ENCODE measurements at places on chromosomes 2 and 18.

DNA sequence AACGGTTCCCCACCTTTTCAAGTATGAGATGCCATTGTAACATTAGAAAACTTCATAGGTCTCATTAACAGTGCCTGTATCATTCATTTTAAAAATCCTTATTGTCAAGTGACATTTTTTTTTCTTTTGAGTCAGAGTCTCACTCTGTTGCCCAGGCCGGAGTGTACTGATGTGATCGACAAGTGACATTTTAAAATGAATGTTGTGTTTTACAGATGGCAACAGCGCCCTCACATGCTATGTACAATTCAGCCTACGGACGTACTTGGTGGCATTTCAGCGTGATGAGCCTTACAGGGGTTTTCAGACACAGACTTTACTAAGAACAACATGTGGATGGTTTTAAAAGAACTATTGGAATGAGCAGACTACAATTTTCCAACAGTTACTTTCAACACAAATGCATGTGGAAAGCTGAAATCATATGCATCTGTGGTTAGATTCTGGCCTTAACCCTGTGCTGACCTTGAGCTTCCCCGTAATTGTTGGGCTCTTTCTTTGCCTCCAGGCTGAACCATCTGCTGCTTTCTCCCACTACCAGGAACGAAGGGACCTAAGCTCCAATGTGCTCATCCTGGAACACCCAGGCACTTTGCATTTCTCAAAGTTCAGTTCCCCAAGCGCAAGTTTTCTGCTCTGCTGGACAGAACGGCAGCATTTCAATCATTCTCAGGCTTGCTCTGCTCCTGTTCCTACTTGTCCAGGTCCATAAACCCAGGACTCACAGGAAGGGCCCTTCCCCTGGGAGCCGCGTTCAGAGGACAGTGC, 119.9 kb upstream of the NDUFV2 start:
- peak; percentile 18 for DNase-seq

DNA sequence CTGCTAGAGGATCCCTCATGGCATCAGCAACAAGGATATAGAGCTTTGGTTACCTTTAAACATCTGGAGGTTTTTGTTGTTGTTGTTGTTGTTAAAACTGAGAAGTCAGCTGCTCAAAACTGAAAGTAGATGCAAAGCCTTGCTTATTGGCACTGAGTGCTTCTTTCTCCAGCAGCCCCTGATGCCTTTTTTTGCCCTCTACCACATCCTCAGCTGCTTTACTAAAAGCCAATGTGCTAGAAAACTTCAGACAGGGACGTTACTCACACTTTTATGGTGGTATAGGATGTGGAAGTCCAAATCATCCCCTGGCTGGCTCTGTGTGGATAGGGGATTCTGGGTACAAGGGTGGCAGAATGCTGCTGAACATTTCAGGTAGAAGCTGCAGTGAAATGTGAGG, 78.3 kb upstream of the CHST9 start:
- no peak for DNase-seq

DNA sequence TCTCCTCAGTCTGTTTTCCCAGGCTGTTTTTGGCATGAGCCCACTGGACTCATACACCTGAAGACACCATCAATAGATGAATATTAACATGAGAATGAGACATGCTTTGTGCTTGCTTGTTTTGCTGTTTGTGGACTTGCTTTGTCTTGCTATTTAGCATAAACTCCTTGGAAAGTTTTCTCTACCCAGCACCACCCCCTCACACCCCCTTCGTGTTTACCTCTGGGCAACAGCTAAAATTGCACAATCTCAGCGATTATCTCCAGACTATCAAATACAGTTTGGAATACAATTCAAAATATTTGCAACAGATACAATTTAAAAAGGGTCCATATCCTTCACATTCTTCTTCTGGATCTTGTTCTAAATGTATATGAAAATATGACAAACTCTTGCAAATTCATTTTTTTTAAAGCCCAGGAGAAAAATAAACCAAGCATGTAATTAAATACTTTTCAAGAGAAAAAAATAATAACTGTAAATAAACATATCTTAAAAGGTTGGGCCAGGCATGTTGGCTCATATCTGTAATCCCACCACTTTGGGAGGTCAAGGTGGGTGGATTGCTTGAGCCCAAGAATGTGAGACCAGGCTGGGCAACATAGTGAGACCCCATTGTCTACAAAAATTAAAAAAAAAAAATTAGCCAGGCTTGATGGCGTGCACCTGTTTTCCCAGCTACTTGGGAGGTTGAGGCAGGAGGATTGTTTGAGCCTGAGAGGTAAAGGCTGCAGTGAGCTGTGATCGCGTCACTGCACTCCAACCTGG, 32.3 kb upstream of the PMAIP1 start:
- no peak for DNase-seq

DNA sequence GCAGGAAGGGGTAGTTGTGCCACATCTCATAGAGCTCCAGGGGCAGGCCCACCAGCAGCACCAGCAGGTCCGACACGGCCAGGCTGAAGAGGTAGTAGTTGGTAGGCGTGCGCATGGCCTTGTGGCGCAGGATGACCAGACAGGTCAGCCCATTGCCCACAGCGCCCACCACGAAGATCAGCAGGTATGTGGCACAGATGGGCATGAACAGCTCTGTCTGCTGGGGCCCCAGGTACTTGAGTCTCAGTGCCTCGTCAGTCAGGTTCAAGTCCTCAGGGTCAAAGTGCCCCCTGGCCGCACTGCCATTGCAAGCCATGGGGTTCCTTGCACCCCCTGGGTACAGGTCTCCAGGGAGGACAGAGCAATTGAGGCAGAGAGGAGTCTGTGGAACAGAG, 1.6 kb downstream of the NMUR1 start:
- no peak for DNase-seq

GRCh38 chr18:57648414-57648813, 26.8 kb upstream of the NARS1 start:
- DNase-seq, result no peak

DNA sequence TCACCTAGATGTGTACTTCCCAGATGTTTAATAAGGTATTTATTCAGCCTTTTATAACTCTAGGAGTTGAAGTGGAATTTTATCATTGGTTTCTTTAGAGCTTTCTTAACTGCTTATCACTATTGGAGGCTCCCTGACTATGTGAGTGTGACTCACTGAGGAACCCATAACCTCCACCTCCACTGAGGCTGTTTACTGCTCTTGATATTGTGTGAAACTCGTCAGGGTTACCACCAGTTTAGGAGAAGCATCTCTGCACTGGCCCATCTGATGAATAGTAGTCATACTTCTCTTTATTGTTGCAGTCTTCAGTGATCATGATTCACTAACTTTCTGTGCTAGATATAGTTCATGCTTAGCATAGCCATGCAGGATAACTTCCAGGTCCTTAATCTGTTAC, 79.6 kb upstream of the UBXN4 start:
- DNase-seq, result no peak

DNA sequence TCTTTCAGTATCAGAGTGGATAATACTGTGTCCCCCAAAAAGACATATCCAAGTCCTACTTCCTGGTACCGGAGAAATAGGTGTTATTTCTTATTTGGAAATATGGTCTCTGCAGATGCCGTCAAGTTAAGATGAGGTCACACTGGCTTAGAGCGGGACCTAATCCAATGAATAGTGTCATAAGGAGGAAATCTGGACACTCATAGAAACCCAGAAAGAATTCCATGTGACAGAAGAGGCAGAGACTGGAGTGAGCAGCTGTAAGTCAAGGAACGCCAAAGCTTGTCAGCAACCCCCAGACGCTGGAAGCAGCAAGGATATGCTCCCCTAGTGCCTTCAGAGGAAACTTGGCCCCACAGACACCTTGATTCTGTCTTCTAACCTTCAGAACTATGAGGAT, 69.8 kb downstream of the CCBE1 start:
- no peak for DNase-seq

GRCh38 chr2:68099260-68099659, 36.5 kb upstream of the C1D start:
- no peak for DNase-seq

GRCh38 chr2:66836851-66837250, 401.9 kb downstream of the MEIS1 start:
- DNase-seq, result no peak

DNA sequence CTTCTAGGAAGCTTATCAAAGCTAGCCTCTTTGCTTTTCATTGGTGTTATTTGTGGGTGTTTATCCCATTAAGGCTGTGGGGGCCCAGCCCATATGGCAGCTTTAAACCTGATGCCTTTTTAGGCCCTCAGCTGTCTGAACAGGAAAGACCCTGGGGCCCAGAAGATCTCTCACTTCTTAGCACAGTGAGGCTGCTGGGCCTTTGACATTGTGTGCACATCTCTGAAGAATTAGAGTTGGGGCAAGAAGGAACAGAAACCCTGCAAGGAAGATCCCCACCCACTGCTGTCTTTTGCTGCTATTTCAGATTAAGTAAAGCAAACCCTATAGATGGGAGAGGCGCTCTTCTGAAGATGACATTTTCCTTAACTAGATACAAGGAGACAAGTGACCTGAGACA, 250.0 kb downstream of the SMAD2 start:
- DNase-seq, result no peak

GRCh38 chr2:124640221-124640750, 615.2 kb downstream of the CNTNAP5 start:
- no peak for DNase-seq

- DNase-seq, result no peak
Observed at GRCh38 chr18:47413327-47413726, 161.9 kb upstream of the SKOR2 start.

DNA sequence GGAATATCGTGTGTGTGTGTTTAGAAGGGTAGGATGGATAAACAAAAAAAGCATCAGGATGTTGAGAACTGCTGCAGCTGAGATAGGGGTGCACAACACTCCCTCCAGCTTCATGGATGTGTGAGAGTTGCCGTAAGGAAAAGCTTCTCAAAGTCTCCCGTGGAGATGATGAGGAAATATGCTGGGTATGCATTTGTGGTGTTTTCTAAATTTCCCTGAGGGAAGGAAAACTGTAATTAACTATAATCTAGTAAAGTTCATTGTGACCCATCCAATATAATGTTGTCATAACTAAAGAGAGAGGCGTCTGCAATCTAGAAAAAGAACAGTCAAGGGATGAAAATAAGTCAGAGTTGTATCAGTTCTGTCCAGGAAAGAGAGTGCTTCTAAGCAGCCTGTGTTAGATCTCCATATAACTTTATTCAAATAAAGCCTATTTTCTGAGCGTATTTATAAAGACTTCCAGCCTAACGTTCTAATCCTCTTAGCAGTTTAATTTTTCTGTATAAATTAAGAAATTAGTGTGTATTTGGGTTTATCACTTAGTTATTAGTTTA, 7.3 kb upstream of the LMAN2L start:
- no peak for DNase-seq

DNA sequence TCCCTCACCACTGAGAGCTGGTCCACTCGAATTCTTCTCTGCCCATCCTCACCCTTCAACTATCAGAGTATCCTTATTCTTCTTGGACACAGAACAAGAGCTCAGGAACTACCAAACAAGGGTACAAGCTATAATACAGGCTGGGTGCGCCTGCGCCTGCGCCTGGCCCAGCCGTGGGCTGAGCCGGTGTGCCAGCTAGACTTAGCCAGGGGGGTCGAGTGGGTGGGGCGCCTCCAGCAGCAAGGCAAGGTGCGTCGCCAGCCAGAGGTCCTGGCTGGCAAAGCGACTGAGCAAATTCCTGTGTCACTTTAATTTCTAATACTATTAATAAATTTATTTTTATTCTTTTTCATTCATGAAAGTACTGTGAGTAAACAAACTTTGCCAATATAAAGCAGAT, 1072.6 kb upstream of the PIK3C3 start:
- no peak for DNase-seq

- peak; percentile 29 for DNase-seq
Observed at GRCh38 chr2:55519938-55520885, 694 bp downstream of the CFAP36 start.

DNA sequence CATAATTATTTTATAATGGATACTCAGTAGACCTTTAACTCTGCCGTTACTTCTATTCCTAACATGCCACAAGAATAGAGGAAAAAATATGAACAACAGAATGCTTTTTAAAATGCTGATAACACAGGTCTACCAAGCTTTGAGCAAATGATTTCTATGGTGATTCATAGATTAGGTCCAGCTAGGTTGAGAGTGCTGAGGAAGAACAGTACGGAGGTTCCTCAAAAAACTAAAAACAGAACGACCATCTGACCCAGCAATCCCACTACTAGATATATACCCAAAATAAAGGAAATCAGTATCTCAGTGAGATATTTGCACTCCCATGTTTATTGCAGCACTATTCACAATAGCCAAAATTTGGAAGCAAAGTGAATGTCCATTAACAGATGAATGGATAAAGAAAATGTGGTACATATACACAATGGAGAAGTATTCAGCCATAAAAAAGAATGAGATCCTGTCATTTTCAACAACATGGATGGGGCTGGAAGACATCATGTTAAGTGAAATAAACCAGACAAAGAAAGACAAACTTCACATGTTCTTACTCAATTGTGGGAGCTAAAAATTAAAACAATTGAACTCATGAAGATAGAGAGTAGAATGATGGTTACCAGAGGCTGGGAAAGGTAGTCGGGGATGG, 111.6 kb upstream of the SERTAD2 start:
- no peak for DNase-seq

DNA sequence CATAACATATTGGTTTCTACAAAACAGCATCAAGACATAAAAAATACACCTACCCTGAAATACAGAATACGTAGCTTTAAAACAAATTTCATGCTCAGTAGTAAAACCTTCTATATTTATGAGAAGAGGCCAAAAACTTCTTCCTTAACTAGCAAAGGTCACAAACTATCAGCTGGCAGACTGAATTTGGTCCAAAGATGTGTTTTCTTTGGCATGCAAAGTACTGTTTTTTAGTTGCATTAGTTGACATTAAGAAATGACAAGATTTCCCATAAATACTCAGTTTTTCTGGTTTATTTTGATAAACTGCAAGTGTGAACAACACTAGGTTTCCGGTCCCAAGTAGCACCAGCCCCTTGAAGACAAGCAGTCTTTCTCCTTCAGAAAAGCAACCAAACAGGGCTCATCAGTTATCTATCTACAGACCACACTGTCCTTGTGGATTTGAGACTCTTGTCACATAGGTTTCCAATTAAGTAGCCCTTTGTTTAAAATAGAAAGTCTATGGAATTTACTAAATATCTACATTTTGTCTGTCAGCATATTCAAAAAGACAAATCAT, 35.6 kb downstream of the SLC25A12 start:
- DNase-seq, result no peak

DNA sequence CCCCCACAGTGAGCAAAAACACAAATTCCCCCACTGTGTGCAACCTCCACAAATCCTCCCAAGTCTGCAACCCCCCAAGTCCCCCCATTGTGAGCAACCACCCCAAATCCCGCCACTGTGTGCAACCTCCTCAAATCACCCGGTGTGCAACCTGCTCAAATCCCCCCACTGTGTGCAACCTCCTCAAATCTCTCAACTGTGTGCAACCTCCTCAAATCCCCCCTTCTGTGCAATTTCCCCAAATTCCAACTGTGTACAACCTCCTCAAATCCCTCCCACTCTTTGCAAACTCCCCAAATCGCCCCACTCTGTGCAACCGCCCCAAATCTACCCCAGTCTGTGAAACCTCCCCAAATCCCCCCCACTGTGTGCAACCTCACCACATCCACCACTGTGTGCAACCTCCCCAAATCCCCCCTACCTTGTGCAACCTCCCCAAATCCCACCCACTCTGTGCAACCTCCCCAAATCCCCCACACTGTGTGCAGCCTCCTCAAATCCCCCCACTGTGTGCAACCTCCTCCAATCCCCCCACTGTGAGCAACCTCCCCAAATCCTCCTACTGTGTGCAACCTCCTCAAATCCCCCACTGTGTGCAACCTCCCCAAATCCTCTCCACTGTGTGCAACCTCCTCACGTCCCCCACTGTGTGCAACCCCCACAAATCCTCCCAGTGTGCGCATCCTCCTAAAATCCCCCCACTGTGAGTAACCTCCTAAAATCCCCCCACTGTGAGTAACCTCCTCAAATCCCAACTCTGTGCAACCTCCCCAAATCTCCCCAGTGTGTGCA, 115.2 kb downstream of the TPO start:
- no peak for DNase-seq

- no peak for DNase-seq
Observed at GRCh38 chr2:238573065-238573778, 146.5 kb downstream of the ASB1 start.

Measured in T-helper 2 cell (primary cell).